Activated T-helper 1 cell treated with anti-CD3 and anti-CD28 coated beads, Interleukin-12 subunit alpha, Interleukin-12 subunit beta, Interleukin-2, Interleukin-4 antibody, amounts not matched to agents 30 ng/mL and 10 ng/mL and 1 ng/mL, durations not matched to agents 14 hours and 24 hours and 36 hours (primary cell): ENCODE measurements at places on chromosomes 4 and X. TPM values are rescaled to one million over a fixed set of nuclear protein-coding genes. Genes with fewer than 3 reads are reported as not detected.

DNA sequence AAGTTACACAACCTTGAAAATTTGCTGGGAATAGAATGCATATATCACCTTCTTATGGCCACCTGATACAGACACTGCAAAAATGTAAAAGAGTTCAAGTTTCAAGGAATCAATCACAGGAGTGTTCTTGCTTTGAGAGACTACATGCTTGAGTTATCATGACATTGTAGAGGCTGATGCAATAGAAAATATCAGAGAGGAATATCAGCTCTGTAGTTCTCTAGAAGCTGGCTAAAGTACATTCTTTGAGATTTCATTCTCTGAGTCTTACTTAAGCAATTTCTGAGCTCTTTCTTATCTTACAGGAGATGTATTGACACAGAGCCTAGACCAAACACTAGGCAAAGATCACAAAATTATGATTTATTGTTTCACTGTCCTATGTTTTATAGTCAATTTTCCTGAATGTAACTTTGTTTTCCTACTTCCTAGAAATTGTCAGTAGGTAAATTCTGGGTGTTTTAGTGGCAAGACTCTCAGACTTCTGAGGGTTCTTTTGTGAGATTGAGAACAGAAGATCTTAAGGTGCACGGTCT lies 152.1 kb upstream of the HPGD start:
- no peak for DNase-seq
- no peaks in the 10 kb centered on the region for H3K27me3 ChIP-seq
- H3K4me3 ChIP-seq, result no peak overlapping the region
- no peaks in the 10 kb centered on the region for H3K4me1 ChIP-seq

DNA sequence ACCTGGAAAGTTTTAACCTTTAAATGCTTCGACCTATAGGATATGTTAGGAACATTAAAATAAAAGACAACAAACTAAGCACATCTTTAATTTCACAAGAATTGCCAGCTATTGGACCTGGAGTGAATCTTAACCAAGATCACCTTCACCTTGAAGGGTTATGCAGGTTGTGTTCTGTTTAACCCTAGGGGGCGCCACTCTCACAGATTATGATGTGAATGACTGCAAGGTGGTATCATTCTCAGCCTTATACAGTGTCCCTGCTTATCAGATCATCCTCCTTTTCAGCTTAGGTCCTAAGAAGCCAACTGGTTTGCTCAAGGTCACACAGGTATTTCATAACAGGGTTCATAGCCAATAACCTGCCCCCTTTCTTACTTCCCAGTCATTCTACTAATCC lies 23.5 kb downstream of the INTS6L start:
- peaks cover 22% of the 10 kb centered on the region for H3K36me3 ChIP-seq
- peaks cover 29% of the 10 kb centered on the region for H3K4me1 ChIP-seq

DNA sequence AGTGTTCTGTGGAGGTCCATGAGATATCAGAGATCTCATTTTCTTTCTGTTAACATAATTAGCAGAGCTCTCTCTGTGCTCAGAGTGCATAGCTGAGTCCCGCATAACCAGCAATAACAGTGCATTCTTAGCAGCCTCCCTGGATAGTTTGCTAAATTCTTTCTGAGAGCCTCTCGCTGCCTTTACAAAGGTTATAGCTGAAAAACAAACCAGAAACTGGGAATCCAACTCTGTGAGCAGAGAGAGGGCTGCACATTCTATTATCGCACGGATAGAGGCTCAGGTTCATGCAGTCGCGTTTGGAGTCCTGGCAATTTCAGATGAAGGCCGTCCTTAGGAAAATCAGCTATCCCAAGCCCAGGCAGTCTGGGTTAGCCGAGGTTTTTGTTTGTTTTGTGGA lies 1.2 kb downstream of the ENPP6 start:
- no peak overlapping the region for H3K27ac ChIP-seq
- no peaks in the 10 kb centered on the region for H3K4me1 ChIP-seq
- no peak overlapping the region for H3K4me3 ChIP-seq
- no peak for DNase-seq
- no peaks in the 10 kb centered on the region for H3K27me3 ChIP-seq

- H3K36me3 ChIP-seq, result peaks cover 27% of the 10 kb centered on the region
- H3K4me1 ChIP-seq, result peaks cover 58% of the 10 kb centered on the region
- no peak overlapping the region for H3K4me3 ChIP-seq
- no peak for DNase-seq
Measured at GRCh38 chr4:121148000-121148399, 16.1 kb downstream of the TNIP3 start.

DNA sequence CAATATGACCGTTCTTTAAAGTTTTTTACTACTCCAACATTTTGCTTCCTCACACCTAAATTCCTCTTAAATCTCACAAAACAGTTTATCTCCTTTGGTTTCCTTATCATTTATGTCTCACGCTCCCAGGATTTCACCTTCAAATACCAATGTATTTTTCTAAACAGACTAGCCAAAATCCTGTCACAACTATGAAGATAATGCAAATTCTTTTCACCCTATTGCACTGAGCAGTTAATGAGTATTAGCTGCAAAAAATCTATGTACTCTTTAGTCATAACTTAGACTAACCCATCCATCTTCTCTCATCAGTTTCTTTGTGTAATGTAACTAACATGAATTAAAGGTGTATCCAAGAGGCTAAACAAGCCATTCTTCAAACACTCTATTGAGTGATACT lies 151.3 kb downstream of the COMMD8 start:
- no peak for DNase-seq
- H3K36me3 ChIP-seq, result no peaks in the 10 kb centered on the region
- H3K4me1 ChIP-seq, result no peaks in the 10 kb centered on the region

GRCh38 chrX:114344756-114345349 lies 239.0 kb upstream of the HTR2C start:
- no peaks in the 10 kb centered on the region for H3K36me3 ChIP-seq
- no peaks in the 10 kb centered on the region for H3K4me1 ChIP-seq
- no peak for DNase-seq
- H3K4me3 ChIP-seq, result no peak overlapping the region
- H3K27ac ChIP-seq, result no peak overlapping the region

DNA sequence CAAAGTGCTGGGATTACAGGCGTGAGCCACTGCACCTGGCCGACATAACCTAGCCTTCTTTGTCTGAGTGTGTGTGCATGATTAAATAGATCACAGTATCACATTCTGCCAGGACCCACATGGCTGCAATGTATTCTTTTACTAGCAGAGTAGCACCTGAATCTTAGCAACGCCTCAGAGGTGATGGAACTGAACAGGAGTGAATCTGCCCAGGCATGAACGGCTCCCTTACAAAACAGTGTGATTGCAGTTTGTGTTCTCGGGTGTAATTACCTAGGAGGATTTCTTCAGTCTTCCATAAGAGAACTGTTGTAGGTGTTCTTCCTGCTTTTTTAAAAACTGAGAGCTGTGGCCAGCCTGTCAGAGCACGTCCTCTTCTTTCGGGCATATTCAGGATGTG lies 122.7 kb upstream of the STS start:
- no peaks in the 10 kb centered on the region for H3K27me3 ChIP-seq
- H3K4me3 ChIP-seq, result no peak overlapping the region

DNA sequence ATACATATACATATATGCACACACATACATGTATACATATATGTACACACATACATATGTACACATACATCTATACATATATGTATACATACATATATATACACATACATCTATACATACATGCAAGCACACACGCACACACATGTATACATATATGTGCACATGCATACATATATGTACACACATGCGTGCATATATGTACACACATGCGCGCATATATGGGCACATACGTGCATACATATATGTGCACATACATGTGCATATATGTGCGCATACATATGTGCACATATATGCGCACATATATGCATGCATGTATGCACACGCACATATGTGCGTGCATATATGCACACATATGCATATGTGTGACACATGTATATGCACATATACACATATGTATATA lies 7.3 kb upstream of the MPC1L start:
- no peak for DNase-seq
- no peak overlapping the region for H3K4me3 ChIP-seq
- no peaks in the 10 kb centered on the region for H3K36me3 ChIP-seq
- H3K27me3 ChIP-seq, result no peaks in the 10 kb centered on the region
- H3K27ac ChIP-seq, result no peak overlapping the region

DNA sequence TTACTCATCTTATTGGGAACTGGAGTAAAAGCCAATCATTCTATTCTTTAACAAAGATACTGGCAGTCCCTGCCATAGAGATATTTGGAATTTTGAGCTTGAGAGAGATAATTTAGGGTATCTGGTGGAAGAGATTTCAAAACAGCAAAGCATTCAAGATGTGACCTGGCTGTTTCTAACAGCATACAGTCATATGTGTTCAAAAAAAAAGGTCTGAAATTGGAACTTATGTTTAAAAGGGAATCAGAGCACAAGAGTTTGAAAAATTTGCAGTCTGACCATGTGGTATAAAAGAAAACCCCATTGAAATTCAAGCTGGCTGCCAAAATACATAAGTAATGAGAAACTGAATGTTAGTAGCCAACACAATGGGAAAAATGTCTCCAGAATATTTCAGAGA lies 42.2 kb downstream of the UGT2B10 start:
- H3K4me1 ChIP-seq, result no peaks in the 10 kb centered on the region
- no peak overlapping the region for H3K4me3 ChIP-seq
- no peaks in the 10 kb centered on the region for H3K27me3 ChIP-seq
- no peak overlapping the region for H3K27ac ChIP-seq

GRCh38 chr4:104596189-104596588 lies 101.5 kb upstream of the CXXC4 start:
- H3K27me3 ChIP-seq, result no peaks in the 10 kb centered on the region
- H3K36me3 ChIP-seq, result no peaks in the 10 kb centered on the region
- H3K4me1 ChIP-seq, result no peaks in the 10 kb centered on the region
- H3K27ac ChIP-seq, result no peak overlapping the region
- no peak overlapping the region for H3K4me3 ChIP-seq

DNA sequence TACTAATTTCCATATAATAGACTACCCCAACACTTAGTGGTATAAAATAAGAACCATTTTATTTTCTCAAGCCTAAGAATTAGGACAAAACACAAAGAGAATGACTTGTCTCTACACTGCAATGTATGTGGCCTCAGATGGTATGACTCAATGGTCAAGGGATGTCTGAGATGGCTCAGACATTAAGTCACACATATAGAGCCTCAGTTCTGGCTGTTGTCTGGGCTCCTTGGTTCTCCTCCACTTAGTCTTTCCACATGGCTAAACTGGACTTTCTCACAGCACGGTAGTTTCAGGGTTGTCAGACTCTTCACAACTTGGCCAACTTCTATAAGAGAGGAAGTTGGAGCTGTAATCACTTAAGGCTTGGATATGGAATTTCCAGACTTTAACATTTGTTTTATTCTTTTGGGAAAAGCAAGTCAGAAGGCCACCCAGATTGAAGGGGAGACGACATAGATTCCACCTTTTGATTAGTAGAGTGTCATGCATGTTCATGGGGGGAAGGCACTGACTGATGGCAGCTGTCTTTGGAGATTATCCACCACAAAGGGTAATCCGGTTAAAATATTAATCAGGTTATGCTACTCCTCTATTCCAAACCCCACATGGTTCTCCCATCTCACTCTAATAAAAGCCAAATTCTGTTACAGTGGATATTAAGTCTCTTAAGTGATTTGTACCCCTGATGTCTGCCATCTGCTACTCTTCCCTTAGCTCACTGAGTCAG lies 9.4 kb downstream of the IL15 start:
- H3K27me3 ChIP-seq, result peaks cover 2% of the 10 kb centered on the region
- H3K27ac ChIP-seq, result no peak overlapping the region
- DNase-seq, result no peak
- H3K36me3 ChIP-seq, result no peaks in the 10 kb centered on the region

GRCh38 chr4:128590034-128590740 lies 219.3 kb upstream of the JADE1 start:
- no peak for DNase-seq
- no peak overlapping the region for H3K27ac ChIP-seq
- no peak overlapping the region for H3K4me3 ChIP-seq
- H3K27me3 ChIP-seq, result peaks cover 3% of the 10 kb centered on the region
- no peaks in the 10 kb centered on the region for H3K36me3 ChIP-seq
- H3K4me1 ChIP-seq, result no peaks in the 10 kb centered on the region

DNA sequence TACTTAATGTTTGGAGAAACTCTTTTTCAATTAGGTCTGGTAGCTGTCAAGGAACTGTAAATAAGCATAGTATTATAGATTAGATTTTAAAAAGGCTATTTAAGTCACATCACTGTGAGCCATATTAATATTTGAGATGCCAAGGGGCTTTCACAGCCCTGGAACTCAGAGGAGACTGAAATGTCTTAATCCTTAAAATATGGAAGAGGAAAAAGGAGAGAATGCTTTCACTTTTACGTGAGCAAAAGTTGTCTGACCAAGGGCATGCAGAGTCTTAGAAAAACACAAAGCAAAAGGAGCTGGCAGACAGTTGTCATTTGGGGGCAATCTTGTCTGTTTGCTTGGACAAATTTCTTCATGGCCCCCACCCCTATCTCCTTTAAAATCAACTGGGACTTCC lies 253.2 kb upstream of the IGFBP7 start:
- no peak for DNase-seq
- no peaks in the 10 kb centered on the region for H3K36me3 ChIP-seq
- H3K4me3 ChIP-seq, result no peak overlapping the region
- no peaks in the 10 kb centered on the region for H3K27me3 ChIP-seq
- no peak overlapping the region for H3K27ac ChIP-seq

DNA sequence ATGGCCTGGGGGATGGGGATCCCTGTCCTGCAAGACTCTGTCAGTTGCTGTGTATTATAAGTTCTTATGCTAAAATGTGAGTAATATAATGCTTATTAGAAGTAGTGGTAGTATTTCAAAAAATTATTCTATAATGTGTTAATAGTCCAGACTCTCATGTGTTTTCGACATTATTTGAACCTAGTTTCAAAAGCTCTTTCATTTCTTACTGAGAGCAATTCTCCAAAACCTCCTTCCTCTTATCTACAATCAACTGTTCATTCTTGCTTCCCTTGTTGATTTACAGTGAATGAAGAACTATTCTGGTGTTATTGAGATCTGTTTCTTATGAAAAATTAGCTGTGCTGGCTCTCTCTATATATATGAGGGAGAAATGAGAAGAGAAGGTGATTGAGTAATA lies 32.9 kb upstream of the PTPN13 start:
- H3K4me3 ChIP-seq, result no peak overlapping the region
- H3K27me3 ChIP-seq, result peaks cover 6% of the 10 kb centered on the region
- H3K27ac ChIP-seq, result no peak overlapping the region
- DNase-seq, result no peak
- H3K4me1 ChIP-seq, result peaks cover 9% of the 10 kb centered on the region
- H3K36me3 ChIP-seq, result no peaks in the 10 kb centered on the region

DNA sequence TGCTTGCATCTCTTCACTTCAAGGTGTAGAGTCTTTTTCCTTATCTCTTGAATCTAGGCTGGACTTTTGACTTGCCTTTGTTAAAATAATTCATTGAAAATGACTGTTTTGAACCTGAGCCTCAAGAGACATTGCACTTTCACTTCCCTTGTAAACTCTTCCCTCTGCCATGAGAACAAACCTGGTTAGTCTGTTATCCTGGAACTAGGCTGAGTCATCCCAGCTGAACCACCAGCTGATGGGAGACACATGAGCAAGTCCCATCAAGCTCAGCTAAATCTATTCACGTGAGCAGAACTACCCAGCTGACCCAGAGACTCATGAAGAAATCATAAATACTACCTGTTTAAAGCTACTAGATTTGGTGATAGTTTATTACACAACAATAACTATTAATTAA lies 202.3 kb upstream of the CENPE start:
- DNase-seq, result no peak
- H3K27ac ChIP-seq, result no peak overlapping the region
- H3K27me3 ChIP-seq, result no peaks in the 10 kb centered on the region

- H3K4me1 ChIP-seq, result no peaks in the 10 kb centered on the region
- H3K36me3 ChIP-seq, result no peaks in the 10 kb centered on the region
- no peak overlapping the region for H3K4me3 ChIP-seq
- no peak overlapping the region for H3K27ac ChIP-seq
Measured at GRCh38 chr4:165877286-165877685, 4.2 kb downstream of the TLL1 start.

TMEM150C gene
- not detected in 2 replicates for total RNA-seq

ZRSR2 gene
- total RNA-seq, result 20.6 and 22.1 TPM in 2 replicates

CSAG3 gene
- 0.73 and 0.78 TPM in 2 replicates for total RNA-seq

XK gene
- total RNA-seq, result 0.27 and 0.39 TPM in 2 replicates

RPA4 gene
- 0.78 and 0.88 TPM in 2 replicates for total RNA-seq

DOCK11 gene
- 28.6 and 30.1 TPM in 2 replicates for total RNA-seq
